LHCN-M2 (cell line): ENCODE measurements at places on chromosomes 2 and 18.

GRCh38 chr2:18835787-18836186 lies 246.4 kb upstream of the NT5C1B start:
- no peak for DNase-seq

GRCh38 chr2:206800506-206801417 lies 35.4 kb downstream of the FASTKD2 start:
- DNase-seq: peak; percentile 70

GRCh38 chr2:30095402-30095801 lies 51.4 kb upstream of the YPEL5 start:
- DNase-seq: no peak

- DNase-seq: peak; percentile 15
Observed at GRCh38 chr2:142824756-142825155, 52.7 kb upstream of the KYNU start.

- peak; percentile 34 for DNase-seq
Observed at GRCh38 chr2:75466708-75467311, 93.9 kb downstream of the EVA1A start.

DNA sequence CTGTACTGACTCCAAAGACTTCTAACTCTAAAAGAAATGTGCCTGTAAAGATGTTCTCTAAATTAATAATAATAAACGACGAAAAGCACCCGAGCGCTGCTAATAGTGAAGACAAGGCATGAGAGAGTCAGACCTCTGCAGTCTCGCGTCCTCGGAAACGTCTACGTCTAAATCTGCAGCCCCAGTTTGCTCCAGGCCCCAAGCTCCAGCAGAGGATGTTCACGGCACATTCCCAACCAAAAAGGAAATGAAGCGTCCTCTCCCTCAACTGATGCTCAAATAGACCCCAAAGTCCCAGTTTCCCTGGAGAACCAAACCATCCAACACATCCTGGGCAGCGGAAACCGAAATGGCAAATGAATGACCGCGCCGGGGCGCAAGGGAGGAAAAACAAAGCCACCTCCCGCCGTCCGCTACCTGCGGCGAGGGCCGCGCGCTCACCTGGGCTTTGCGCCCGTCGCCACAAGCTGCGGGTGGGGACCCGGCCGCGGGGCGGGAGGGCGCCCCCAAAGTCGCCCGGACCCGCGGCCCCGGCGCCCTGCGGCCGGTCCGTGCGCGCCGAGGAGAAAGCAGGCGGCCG lies 47.1 kb upstream of the CCDC150 start:
- DNase-seq: peak; percentile 64

GRCh38 chr2:233519787-233520611 lies 46.6 kb downstream of the USP40 start:
- no peak for DNase-seq

DNA sequence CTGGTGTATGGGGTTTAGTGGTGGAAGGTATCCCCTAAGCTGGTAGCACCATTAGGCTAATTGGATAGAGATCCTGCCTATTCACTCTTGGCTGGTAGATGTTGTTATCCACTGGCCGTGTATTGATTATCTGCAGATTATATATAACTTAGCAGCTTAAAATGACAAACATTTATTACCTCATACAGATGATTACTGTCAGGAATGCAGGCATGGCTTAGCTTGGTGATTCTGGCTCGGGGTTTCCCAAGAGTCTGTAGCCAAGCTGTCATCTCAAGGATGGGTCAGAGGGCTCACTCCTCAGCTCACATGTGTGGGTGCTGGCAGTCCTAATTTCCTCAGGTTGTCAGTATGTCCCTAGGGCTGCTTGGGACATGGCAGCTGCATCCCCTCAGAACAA lies 465.8 kb downstream of the PARD3B start:
- no peak for DNase-seq

- peak; percentile 82 for DNase-seq
Observed at GRCh38 chr2:45681675-45682074, 30.2 kb downstream of the PRKCE start.

- DNase-seq: peak; percentile 41
Observed at GRCh38 chr2:85505551-85506238, 33.3 kb upstream of the MAT2A start.

- DNase-seq: no peak
Observed at GRCh38 chr2:80947601-80948130, 643.1 kb upstream of the LRRTM1 start.

DNA sequence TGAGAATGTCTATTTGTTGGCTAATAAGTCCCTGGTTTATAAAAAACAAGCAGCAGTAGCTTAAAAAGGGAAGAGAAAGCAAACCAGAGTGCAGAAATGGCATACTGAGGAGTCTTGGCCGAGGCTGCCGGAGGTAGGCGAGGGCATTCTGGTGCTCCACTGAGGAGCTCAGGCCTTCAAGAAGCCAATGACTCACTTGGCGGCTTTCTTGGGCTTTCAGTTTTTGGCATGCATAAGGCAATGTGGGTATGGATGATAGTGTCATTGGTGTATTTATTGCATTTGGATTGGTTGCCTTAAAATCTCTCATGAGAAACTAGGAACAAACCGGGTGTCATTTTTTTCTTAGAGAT lies 119.6 kb upstream of the ARL5A start:
- peak; percentile 21 for DNase-seq

DNA sequence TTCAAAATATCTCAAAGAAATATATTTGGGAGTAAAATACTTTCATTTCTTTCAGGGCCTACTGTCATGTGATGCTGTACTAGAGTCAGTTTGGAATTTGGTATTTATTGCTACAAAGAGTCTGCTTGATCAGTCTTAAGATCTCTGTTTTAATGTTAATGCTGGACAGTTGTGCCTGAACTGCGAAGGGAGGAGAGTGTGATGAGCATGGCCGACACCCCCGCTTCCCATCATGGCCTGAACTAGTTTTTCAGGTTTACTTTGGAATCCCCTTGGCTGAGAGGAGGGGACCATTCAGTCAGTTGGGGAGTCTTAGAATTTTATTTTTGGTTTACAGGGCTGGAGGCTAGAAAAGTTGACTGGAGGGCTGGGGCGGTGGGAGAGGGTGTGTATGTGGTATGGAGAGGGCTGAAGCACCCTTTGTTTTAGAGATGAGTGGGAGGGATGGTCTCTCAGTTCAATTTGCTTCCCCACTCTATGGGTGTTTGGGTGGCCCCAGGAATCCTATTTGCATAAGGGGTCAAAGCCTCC lies 20.9 kb upstream of the TEX44 start:
- DNase-seq: no peak

- DNase-seq: no peak
Observed at GRCh38 chr2:5315041-5315440, 377.1 kb upstream of the SOX11 start.

DNA sequence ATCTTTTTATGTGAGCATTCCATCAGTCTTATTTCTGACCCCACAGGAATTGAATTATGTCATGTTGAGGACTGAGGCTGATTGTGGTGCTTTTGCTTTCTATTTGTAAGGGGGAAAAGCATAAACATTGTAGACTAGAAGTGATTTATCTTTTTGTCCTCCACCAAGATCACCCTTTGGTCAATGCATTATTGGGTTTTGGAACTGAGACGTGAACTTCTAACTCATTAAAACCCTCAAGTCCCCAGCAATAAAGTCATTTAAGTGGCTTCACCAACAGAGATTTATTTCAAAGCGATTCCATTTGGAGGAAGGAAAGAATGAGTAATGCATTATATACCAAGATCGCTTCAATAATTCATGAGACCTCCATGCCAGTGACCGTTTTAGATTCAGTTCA lies 75.5 kb upstream of the TXNDC2 start:
- DNase-seq: no peak

DNA sequence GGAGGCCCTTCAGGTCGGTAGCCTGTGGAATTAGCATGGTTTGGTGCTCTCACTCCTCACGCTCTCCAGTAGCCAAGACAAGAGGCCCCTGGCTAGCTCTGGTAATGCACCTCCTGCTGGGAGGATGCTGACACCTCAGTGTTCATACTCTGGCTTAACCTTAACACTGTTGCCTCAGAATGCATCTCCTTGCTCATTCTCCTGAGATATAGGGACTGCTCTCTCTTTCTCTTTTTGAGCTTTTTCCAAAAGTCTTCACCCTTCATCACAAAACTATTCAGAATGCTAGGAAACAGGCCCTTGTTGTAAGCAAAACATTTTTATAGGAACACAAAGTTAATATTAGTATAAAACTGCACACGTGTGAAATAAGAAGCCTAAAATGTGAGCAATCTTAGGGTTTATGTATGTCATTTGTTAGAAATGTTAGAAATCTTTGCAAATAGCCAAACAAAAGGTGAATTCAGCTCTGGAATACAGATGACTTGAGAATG lies 17.3 kb upstream of the IMPA2 start:
- DNase-seq: no peak

DNA sequence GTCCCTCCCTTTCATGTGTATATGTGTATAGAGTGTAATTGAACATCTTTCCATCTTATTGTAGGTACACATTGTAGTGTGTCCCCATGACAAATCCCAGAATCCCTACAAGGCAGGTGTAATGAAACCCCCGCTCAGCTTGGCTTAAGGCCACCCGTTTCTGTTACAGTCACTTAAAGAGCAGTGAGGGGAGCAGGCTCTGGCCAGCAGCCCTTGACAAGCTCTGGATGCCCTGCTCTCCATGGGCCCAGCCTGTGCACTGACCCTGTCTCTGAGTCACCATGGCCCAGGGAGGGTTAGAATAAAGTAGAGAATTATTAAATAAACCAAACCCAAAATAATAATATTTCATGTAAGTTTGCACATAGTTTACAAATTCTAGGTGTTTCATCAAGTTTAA lies 17.2 kb upstream of the MAL start:
- DNase-seq: no peak

DNA sequence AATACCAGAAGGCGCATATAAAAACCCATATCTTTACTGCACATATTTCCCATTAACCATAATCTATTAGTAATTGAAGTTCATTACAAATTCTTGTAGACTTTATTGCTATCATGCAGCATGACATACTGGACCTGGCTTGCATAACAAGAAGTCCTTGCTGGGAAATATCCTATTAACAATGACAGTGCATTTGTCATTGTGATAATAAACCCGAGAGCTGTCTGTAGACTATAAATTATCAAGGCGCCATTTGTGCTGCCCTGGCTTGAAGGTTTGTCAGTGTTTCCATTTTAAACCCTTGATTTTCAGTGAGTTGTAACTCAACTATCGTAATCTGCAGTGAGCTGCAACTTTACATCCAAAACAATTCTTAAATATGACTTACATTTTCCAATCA lies 59.0 kb downstream of the HNMT start:
- no peak for DNase-seq

DNA sequence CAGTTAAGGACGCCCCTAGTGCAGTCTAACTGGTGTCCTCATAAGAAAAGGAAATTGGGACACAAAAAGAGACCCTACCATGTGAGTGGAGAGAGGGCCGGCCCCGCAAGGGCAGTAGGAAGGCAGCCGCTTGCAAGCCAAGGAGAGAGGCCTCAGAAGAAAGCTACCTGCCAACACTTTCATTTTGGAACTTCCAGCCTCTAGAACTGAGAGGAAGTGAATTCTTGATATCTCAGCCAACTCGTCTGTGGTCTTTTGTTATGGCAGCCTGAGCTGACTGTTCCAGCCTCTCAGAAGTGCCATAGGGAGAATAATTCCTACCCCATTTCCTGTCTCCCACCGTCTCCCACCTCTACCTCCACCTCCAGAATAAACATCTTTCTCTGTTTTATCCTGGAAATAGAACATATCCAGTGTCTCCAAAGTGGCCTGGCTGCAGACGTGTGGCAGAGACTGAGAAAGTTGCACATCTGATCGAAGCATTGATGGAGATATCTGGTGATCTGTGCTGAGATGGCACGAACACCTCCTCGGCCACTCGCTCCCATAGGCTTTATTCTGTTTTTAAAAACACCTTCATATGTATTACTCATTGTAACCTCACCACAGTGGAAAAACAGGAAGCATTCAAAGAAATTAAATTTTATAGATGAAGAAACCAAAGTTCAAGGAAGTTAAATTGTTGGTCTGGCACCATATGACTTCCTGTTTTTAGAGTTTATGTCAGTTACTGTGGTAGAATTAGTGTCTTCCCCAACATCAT lies 39.5 kb upstream of the MARCO start:
- no peak for DNase-seq

- peak; percentile 5 for DNase-seq
Observed at GRCh38 chr2:212421556-212422334, 116.9 kb downstream of the ERBB4 start.

GRCh38 chr2:227191367-227191766 lies 26.9 kb downstream of the COL4A3 start:
- peak; percentile 65 for DNase-seq

DNA sequence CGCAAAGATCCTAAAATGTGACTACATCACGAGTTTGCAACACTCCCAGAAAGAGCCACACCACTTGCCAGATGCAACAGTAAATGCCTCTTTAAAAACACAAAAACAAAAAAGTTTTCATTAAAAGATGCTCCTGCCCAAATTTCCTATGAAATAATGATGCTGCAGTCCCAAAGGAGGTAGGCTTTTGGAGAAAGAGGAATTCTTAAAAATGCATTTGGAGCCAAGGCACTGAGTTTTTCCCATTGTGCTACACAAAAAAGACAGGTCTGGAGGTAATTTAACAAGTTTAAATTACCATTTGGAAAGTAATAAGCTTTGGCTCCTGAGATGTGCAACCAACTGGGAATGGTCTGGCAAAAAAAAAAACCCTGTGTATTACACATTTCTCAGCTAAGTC lies 145.0 kb downstream of the PID1 start:
- no peak for DNase-seq

DNA sequence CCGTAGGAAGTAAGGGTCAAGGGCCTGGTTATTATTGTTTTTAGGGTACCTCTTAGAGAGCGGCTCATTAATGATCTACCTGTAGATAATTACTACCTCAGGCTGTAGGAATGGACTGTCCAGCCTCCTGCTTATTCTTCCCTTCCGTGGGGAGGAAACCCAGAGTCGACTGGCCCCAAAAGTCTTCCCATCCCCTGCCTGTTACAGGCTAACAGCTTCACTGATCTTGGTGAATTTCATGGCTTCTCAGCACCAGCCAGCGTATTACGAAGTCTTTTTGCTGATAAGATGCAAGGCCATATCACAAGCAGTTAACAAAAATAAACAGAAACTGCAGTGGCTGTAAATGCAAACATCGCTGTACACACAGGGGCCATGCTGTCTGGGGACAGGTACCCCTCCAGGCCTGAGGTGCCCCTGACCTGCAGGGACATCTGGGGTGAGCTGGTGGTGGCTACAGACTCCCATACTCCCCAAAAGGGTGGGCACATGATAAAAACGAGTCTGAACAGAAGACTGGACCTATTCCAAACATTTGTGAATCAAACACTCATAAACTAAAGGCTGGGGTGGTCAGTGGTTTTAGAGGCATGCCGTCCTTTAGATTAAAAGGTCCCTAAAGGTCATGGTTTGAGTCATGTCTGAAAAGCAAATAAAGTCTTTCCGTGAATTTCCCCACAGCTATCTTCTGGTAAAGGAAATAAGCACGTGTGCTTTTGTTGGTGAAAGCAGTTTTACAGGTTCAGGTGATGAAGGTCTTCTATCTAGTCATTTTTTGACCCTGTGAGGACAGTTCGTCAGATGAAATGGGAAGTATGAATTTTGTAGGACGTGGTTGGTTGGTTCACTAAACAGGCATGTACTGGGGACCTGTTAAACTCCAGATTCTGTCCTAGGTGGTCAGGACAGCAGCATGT lies 36.7 kb downstream of the TTC39C start:
- peak; percentile 56 for DNase-seq

GRCh38 chr2:217934321-217935131 lies 68.3 kb downstream of the TNS1 start:
- DNase-seq: peak; percentile 98
